ENCODE measurements at places on chromosomes 16 and 17. TPM values are rescaled to one million over a fixed set of nuclear protein-coding genes. Genes with fewer than 3 reads are reported as not detected.

DNA sequence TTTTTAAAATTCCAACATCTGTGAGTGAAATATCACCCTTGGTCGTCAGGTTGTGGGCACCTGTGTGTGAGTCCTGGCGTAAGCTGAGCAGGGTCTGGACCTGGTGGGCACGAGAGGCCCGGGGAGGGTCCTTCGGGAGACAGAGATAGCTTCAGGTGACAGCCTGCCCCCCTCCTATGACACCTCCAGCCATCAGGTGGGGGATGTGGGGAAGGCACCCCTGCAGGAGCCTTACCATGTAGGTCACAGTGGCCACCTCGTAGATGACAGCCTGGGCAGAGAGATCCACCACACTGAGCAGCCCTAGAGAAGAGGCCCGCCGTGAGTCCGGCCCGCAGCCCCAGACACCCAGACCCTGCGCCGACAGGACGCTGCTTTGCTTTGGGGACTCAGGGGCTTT is 11.2 kb downstream of the SLC47A2 start:
- H3K4me1 ChIP-seq, result no peaks in the 10 kb centered on the region
- H3K4me3 ChIP-seq, result no peak overlapping the region

GRCh38 chr16:67430977-67431774 is at the start of gene HSD11B2:
Gene HSD11B2 (plus strand): TSS chr16:67431121. CDS start chr16:67431249, 128 bp downstream.
- H3K27ac ChIP-seq, result peak within 1 kb of the TSS; percentile 63
- H3K36me3 ChIP-seq, result no peaks in the 10 kb centered on the region
- H3K4me1 ChIP-seq, result peaks cover 7% of the 10 kb centered on the region
- peak within 1 kb of the TSS; percentile 77 for H3K4me3 ChIP-seq

GRCh38 chr17:65627891-65628643 is 66.6 kb upstream of the AXIN2 start:
- H3K27me3 ChIP-seq, result no peaks in the 10 kb centered on the region
- no peak overlapping the region for H3K27ac ChIP-seq
- no peak for DNase-seq
- no peak overlapping the region for H3K4me3 ChIP-seq
- H3K4me1 ChIP-seq, result no peaks in the 10 kb centered on the region
- no peaks in the 10 kb centered on the region for H3K36me3 ChIP-seq

DNA sequence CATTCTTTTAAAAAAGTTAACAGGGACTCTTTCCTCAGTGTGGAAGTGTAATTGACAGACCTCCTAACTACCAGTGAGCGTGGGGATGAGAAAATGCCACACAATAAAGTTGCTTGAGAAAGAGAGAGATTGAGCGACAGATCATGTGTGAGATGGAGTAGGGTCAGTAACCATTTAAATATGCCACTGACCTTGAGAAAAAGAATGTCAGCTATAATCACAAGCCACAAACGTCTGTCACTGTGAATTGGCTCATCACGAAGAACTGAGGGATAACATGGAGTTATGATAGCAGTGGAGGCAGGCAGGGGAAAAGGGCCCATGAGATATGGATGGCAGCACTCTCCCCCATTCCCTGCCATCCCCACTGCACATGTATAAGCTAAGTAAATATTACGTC is 253.9 kb downstream of the SLC39A11 start:
- H3K27ac ChIP-seq, result no peak overlapping the region
- no peak overlapping the region for H3K4me3 ChIP-seq
- no peaks in the 10 kb centered on the region for H3K27me3 ChIP-seq
- no peaks in the 10 kb centered on the region for H3K4me1 ChIP-seq
- DNase-seq, result no peak
- H3K36me3 ChIP-seq, result peaks cover 28% of the 10 kb centered on the region

- no peak for DNase-seq
- H3K4me3 ChIP-seq, result no peak overlapping the region
- no peak overlapping the region for H3K27ac ChIP-seq
- H3K4me1 ChIP-seq, result peaks cover 11% of the 10 kb centered on the region
- peaks cover 98% of the 10 kb centered on the region for H3K36me3 ChIP-seq
- H3K27me3 ChIP-seq, result no peaks in the 10 kb centered on the region
Measured at GRCh38 chr16:3311496-3311895, 6.2 kb downstream of the ZNF75A start.

- peaks cover 26% of the 10 kb centered on the region for H3K36me3 ChIP-seq
- DNase-seq, result no peak
- peaks cover 3% of the 10 kb centered on the region for H3K4me1 ChIP-seq
- H3K27me3 ChIP-seq, result no peaks in the 10 kb centered on the region
- H3K4me3 ChIP-seq, result no peak overlapping the region
Measured at GRCh38 chr17:13004336-13004735, 13.5 kb downstream of the ELAC2 start.

GRCh38 chr16:62100651-62101050 is 64.4 kb upstream of the CDH8 start:
- no peak for DNase-seq
- H3K4me1 ChIP-seq, result no peaks in the 10 kb centered on the region
- H3K27ac ChIP-seq, result no peak overlapping the region
- H3K4me3 ChIP-seq, result no peak overlapping the region

The TNS4 gene
- 6.3 TPM for total RNA-seq

Measured in activated CD8-positive, alpha-beta T cell treated with anti-CD3 and anti-CD28 coated beads for 36 hours (primary cell).